Activated naive CD8-positive, alpha-beta T cell treated with anti-CD3 and anti-CD28 coated beads for 36 hours (primary cell): ENCODE measurements at places on chromosomes 4 and X. TPM values are rescaled to one million over a fixed set of nuclear protein-coding genes. Genes with fewer than 3 reads are reported as not detected.

GRCh38 chr4:71713611-71714203 is 70.2 kb downstream of the GC start:
- no peak for DNase-seq

DNA sequence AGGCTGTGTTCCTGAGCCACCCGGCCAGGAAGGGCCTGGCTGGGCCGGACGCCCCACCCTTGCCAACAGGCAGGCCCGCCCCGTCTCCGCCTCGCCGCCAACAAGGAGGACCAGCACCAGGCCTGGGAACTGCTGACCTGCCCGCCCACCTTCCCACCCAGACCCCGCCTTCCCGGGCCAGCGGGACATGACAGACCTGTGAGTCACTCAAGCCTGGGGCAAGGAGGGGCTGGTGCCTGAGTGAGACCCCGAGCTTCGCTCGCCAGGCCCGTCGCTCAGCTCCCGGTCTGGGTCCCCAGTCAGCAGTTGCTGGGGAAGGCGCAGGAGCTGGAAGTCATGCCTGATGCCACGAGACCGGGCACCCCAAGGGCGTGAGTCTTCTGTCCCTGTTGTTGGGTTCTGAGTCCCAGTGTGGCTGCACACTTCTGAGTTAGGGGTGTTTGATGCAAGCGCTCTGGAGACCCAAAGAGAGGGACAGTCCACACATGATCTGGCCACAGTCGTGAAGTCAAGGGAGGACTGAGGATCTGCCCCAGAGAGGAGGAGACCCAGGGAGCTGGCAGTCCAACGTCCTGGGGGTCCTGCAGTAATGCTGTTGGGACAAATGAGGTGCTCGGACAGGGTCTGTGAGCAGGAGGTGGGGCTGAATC is at the start of gene DNASE1L1:
DNASE1L1 (minus strand) TSS at position 33 of the 650 bp plus-strand sequence. CDS start 3,686 bp downstream, outside the sequence.
- peak; percentile 48 for DNase-seq

DNA sequence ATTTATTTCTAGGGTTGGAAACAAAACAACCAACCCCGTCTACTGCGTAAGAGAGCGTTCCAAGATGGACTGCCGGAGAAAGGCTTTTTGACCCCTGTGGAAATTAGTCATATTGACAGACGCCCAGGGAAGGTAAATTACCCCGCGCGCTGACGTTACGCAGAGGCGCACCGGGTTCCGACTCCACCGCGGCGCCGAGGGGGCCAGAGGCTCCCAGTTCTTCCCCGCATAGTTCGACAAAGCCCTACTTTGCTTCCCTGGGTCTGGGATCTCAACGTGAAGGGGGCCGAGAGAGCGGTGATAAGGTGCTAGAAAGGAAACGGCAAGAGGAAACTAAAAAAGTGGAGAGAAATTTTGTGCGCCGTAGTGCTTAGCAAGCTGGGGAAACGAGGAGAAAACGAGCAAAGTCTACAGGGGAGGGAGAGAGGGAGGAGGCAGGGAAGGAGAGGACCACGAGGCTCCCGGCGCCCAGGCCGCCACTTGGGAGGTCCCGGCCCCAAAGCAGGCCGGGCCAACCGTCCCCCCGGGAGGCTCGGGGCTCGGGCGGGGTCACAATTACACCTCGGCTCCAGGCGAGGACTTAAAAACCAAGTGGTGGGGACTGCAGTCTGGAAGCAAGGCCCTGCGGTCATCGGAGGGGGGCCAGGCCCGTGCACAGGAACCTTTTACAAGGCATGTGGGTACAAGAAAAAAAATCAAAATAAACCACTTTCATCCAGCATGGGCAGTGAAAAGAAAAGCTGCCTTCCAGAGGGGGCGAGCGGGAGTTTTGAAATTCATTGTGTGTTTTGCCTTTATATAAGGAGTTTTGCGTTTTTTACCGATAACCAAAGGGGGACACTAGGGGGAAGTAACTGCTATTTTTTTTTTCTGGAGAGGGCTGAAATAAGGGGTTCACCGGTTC is 13.2 kb downstream of the HAND2 start:
- DNase-seq = no peak

DNA sequence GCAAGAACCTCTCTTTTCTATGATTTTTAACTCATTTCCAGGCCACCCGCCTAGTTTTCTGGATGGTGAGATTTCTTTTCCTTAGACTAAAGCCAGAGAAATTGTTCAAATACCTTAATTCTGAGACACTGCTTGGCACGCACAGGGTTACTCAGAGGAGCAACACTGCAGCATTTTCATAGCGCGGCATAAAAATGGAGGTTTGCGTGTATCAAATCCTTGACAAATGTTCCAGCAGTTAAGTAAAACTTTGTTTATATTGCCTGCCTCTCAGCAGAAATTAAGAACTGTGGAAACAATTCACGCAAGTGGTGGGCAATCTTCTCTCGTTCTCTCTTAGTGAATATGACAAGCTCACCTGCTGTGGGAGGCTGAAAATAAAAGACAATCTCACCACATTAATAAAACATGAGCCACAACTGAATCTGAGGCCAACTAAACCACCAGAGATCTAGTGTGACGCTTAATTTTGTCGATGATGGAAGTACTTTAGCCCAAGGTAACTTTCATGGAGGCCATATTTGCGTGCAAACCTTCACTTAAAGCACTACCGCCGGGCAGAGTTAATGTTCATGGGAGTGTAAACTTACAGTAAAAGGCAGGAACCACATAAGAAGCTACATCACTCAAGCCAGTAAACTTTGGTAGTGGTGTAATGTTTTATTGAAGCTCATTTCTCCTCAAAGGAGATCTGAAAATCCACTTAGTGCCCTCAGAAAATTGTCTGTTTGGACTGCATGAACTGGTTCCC is 894.8 kb upstream of the EPHA5 start:
- DNase-seq = no peak

DNA sequence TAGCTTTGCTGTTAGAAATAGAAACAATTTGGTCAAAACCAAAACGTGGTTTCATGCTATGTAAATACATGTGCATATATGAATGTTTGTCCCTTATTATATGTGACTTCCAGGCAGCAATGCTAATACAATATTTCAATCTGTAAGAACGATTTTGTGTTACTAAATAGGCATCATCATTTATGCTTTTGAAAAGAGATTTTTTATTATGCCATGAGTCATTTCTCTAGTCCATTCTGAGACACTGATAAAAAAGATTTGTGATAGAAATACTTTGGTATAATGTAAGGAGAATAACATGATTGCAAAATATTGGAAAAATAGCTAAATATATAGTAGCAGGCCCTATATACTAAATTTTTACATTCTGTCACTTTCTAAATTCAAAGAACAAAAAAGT is 28.9 kb downstream of the SYNPO2 start:
- no peak for DNase-seq

DNA sequence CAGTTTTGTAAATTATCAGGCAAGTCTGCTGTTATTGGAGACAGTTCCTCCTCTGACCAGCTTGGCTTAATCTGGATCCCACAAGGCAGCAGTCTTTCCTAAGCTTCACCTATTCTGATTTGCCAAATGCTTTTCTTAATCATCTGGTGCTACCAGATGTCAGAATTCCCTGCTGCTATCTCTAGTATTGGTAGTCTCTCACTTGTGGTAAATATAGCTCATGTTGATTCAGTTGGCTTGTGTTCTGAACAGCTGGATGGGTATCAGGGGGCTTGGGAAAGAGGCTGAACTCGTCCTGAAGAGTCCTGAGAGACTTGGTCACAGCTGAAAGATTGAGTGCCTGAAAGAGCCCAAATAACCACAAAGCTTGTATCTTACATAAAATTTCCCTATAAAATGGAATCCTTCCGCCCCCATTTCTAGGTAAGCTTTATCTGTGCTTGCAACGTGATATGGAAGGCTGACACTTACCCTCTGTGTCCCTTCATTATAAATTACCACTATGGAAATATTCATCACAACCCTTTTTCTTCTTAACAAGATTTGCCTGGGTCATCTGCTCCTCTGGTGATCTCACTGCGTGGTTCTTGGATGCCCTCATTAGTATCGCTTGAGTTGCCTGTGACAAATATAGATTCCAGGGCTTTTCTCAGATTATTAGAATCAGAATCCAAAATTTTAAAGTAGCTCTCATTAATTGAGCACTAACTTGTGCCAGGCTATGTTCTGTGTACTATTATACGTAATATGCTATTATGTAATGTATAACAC is 104.1 kb upstream of the GPRIN3 start:
- DNase-seq = no peak

DNA sequence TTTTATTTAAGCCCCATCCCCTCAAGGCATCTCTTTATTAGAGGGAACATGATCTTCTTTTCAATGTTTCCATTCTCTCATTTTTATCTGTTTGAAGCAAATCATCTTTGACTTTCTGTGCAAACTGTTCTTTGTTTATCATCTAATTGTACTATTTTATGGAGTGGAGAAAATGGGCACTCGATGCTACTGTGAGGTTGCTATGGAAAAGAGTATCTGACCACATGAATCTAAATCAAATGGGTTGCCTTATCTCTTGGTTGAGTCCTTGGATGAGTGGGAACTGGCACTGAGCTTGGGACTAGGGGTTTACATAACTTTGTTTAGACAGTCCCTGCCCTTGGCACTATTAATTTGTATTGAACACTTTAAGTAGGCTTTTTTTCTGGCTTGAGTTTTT is 9.1 kb downstream of the OCRL start:
- DNase-seq = no peak

DNA sequence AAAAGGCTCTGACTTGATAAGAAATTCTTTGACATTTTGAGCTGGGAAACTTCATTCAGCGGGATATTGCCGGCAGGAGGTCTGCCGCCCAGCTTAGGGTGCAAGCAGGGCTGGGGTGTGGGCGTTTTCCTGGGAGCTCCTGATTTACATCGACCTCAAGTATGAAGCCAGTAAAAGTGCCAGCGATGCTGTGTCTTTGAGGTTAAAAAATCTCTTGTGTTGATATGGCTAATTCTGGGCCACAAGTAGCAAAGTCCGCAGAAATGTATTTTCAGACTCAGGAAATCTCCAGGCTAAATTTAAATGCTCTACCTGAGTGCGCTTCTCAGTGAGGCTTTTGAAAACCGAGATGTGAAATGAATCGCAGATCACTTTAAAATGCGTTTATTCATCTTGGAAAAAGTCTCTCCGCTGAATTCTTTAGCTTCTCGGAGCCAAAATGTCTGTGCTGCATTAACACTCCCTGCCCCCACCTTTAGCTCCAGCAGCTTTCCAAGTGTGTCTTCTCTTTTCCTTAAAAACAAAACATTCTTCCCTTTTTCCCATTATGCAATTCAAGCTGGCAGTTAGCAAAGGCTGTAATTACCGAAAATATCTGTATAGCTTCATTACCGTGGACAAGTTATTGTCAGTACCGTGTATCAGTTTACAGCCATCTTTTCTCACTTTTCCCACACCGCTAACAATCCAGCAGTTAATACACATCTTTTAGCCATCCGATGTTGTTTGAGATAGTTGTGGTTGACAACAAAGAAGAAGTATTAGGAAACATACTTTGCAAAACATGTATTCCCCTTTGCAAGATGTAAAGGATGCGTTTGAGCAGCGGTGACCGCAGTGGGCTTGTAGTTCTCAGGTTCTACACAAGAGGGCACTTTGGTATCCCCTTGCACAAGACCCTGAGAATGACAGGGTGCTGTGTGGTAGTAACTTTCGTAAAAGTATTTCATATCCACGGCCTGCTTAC is 136.0 kb upstream of the STX18 start:
- no peak for DNase-seq

DNA sequence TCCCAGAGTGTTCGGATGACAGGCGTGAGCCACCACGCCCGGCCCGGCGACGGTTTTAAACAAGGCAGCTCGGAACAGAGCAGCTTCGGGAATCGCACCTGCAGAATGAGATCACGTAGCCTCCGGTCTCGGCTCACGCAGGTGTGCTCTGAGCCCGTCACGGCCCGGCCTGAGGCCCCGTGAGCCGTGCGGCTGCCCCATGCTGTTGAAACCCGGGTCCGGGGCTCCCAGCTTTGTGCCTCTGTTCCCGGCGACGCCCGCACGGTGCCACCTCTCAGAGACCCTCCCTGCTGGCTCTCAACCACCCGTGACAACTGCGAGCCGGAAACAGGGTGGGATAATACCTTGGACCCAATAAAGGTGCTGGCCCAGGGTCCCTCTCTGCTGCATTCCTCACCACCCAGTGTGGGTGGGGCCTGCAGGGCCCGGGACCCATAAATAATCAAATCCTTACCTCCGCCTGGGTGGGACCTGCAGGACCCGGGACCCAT is 13.4 kb upstream of the PLCXD1 start:
- DNase-seq = no peak

GRCh38 chr4:6009452-6009851 is 8.8 kb downstream of the C4orf50 start:
- no peak for DNase-seq

GRCh38 chrX:112768563-112768962 is 72.1 kb downstream of the AMOT start:
- no peak for DNase-seq

GRCh38 chr4:70372760-70373159 is 10.2 kb upstream of the SMR3B start:
- no peak for DNase-seq

- DNase-seq = no peak
These were observed 6.2 kb upstream of the AFF1 start for GRCh38 chr4:86928400-86929255.

DNA sequence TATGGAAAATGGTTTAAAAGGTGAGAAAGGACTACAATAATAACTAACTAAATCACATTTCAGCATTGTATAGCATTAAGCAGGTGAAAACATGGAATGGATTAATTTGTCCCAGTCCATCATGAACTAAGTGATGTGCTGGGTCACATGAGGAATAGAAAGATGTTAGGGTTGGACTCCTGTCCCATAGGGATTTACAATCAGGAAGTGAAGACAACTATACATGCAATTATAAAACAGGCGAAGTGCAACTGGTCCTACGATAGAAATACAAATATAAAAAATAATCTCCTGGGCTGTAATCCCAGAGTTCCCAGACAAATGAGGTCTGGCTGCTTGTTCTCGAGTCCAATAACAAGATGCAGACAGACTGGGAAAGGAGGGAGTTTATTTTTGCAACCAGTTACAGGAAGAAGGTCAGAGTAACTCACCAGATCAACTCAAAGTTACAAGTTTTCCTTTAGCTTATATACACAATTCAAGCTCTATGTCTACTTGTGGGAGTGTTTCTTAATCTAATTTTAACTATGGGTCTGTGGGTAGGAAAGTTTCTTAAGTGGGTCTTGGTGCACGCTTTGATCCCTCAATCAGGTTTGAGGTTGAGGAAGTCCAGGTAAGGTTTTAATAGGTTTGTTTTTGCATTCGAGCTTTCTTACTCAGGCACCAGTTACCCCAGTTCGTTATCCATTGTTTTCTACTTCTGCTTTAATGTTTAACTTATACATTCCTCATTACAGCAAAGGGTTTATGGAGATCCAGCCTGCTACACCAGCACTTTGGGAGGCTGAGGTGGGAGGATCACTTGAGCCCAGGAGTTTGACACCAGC is 50.1 kb downstream of the IGFBP7 start:
- no peak for DNase-seq

GRCh38 chr4:108889696-108890483 is 127.0 kb upstream of the ETNPPL start:
- no peak for DNase-seq

- no peak for DNase-seq
These were observed 180.7 kb upstream of the SFRP2 start for GRCh38 chr4:153969542-153969941.

GRCh38 chr4:1154523-1155182 is 17.7 kb downstream of the SPON2 start:
- DNase-seq = no peak

The PCDH18 gene
- total RNA-seq = 0.06 TPM

The CLDN22 gene
- not detected for total RNA-seq

The CLCN4 gene
- 0.04 TPM for total RNA-seq

The AFM gene
- total RNA-seq = not detected

The SLC38A5 gene
- 146 TPM for total RNA-seq

The SPANXD gene
- not detected for total RNA-seq

The OR13H1 gene
- total RNA-seq = not detected

The RASSF6 gene
- not detected for total RNA-seq
